T-helper 2 cell treated with Interferon-gamma antibody and Interleukin-4, amounts not matched to agents 5 μg/mL and 100 μg/mL, for 36 hours (primary cell): ENCODE measurements at places on chromosomes 11 and 22.

GRCh38 chr22:23047265-23047664, 23.1 kb upstream of the GNAZ start:
- DNase-seq: no peak

- no peak for DNase-seq
Measured at GRCh38 chr11:73465023-73465675, 89.0 kb downstream of the RELT start.

- no peak for DNase-seq
Measured at GRCh38 chr11:113752932-113753331, 20.6 kb downstream of the ZW10 start.

DNA sequence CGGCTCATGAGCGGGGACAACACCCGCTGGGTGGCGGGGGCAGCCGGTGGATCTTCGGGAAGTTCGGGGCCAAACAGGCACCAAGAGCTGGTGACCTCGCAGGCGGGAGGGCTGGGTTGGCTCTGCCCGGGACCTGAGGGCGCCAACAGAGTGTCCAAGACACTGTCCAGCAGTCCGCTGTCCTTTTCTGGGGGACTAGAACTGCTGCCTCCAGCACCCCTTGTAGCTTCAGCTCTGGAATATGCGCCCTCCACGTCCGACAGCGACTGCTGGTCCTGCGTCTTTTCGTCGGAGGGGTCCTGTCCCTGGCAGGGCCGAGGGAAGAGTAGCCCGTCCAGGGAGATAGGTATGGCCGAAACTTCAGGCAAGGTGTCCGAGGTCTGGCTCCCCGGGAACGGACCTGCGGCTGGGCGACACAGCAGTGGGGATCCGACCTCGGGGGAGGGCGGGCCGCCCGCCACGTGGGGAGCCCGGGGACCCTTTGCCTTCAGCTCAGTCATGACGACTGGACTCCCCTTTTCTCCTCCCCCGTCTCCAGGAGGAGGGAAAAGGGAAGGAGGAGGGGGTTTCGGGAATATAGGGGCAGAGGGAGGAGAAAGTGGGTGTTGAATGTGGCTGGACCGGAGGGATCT, 926 bp downstream of the PGR start:
- DNase-seq: no peak

- DNase-seq: no peak
Measured at GRCh38 chr11:23769214-23769613, 727.6 kb upstream of the LUZP2 start.

DNA sequence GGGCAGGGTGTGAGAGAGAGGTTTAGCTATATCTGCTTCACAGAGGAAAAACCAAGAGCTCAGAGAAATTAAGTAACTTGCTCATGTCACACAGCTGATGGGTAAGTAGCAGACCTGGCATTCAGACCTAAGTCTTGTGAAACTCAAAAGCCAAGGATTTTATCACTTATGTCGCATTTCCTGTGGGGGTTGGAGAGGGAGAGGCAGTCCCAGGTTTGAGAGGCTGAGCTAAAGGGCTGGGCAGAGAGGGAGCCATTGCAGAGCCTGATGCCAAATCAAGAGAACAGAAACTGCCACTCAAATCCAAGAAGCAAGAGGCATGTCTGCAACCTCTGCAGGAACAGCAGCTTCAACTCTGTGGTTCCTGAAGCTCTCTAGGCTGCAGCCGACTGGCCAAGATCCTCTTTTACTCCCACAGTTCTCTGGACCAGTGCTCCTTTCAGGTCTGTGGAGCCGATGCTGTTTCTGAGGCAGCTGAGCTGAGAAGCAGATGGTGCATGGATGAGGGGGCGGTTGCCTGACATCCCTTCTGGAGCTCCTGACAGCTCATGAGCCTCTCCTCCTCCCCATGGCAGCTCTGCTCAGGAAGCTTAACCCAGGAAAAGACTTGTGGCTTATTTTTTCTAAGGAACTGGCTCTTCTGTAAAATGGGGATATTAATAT, 47.6 kb upstream of the NAV2 start:
- no peak for DNase-seq

DNA sequence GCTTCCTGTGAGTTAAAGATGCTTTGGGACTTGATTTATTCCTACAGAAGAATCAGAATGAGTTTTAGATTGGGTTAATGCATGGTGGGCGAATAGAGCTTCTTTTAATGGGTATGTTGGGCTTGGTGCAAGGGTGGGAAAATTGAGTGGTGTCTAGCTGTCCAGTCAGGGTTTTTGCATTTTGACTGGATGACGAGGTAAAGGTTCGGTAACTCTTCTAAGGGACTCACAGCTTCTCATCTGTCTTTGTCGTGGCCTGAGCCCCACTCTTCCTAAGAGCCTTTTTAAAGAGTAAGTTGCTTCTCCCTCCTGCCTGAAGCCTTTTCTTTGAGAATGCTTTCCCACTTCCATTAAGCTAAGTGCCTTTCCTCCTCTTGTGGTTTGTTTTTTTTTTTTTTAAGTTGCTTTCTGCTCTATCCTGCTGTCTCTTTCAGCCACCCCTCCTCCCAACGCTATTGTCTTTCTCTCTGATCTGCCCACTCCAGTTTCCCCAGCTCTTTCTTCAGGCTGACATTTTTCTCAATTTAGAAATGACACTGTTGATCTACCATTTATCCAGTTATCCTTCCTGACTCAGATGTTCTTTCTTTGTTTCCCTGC, 1.1 kb downstream of the DPF2 start:
- DNase-seq: no peak

DNA sequence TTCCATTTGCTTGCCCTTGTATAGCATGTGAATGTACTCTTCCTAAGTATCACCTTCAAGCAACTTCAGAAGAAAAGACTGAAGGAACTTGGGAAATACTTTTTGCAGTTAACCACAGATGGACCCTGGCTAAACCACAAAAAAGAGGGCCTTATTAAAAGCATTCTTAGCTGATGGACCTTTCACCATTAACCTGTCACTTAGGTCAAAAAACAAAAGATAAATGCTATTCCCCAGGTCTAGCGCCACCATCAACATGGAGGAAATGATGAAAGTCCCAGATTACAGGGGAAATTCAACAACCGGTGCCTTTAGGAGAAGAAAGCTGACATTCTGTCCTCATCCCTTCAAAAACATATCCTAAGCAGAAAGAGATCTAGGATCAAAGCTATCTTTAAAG, 29.5 kb downstream of the STK33 start:
- no peak for DNase-seq

DNA sequence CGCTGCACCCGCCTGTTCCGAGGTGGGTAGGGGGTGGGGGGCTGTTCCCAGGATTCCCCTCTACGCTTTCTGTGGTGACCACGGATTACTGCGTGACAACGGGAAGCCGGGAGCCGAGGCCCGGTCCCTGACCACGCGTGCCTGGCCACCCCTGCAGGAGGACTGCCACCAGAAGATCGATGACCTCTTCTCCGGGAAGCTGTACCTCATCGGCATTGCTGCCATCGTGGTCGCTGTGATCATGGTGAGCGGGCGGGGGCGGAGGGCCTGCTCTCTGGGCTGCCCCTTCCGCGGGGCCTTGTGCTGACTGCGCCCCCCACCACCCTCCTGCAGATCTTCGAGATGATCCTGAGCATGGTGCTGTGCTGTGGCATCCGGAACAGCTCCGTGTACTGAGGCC, 4.1 kb upstream of the TSSC4 start:
- DNase-seq: no peak

- no peak for DNase-seq
Measured at GRCh38 chr22:36811094-36811800, 5.6 kb downstream of the PVALB start.

DNA sequence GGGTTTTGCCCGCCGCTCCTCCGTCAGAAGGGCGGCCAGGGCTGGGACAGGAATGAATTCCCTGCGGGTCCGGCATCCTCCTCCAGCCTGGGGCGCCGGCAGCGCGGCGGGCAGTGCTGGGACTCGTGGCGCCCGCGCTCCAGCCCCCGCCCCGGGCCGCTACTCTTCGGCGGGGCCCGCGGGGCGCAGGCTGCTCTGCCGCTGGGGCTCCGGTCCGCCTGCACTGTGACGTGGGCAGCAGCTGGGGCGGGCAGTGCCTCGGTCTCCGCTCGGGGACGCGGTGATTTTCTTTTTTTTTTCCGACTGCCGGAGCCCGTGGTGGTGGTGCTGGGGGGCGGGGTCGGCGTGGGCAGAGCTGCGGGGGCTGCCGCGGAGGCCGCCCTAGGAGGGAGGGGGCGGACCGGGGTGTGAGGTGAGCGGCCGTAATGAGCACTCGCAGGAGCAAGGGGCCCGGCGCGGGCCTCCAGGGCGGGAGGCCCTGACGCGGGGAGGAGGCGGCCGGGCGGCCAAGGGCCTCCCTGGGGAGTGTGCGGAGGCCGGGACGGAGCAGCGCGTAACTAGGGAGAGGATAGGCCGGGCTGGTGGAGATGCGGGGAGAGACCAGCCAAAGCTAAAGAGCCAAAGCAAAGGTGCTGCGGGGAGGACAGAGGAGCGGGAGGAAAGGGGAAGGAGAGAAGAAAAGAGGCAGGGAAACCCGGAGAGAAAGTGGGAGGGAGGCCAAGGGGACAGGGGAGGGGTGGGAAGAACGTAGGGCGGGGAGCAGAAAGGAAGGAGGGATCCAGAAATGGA, 73.3 kb upstream of the ZBED5 start:
- peak; percentile 48 for DNase-seq

DNA sequence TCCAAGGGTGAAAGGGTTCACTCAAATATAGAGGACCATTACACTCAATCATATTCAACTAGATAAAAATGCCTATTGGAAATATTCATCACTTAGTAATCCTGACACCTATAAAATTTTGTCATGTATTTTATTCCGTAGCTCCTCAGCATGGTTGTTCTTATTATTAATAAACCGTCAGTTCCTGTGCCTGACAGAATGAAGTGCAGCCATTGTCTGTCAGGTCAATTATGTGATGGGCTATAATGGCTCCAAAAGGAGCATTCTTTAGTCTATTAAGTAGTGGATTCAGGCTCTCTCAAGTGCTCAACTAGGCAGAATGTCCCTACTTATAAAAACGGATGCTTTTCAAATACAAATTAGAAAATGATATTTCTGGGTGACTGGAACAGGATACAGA, 916.1 kb upstream of the ANO3 start:
- no peak for DNase-seq

DNA sequence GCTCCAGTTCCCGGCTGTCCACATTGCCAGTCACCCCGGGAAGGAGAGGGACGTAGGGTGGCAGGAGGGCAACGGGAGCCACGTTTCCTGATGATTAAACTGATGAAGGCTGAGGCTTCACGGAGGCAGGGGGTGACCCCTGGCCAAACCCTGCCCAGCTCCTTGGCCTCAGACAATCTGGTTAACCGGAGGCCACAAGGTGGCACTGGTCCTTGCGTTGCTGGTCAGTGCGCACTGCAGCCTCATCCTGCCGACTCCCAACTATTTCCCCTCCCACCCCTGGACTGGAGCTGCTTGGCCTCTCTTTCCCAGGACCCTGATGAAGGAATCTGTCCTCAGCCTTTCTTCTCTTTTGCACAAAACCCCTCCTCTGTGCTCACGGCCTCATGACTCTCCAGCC, 75.3 kb downstream of the PDE2A start:
- no peak for DNase-seq

DNA sequence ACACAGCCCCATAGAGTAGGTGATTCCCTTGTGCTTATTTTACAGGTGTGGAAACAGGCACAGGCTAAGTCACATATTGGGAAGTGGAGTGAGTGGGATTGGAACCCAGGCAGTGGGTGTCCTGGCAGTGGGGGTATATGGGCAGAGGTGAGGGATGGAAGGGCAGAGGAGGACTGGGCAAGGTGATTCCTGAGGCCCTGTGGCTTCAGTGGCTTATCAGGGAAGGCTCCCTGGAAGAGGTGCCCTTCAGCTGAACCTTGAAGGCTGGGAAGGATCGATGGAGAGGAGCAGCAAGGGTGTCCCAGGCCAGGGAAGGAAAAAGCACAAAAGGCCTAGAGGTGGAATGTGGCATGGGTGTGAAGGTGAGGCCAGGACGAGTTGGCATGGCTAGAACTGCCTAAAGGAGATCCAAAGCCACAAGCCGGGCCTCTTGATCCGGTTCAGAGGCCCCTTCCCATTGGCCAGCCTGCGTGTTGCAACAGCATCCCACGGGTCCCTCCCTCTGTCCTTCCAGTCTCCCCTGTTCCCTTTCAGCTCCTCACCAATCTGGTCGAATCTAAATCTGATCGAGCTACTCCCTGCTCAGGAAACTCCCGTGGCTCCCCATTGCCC, 41.7 kb downstream of the MCM5 start:
- no peak for DNase-seq

GRCh38 chr11:48074425-48075181, 94.2 kb downstream of the PTPRJ start:
- no peak for DNase-seq

GRCh38 chr22:44042249-44043218, 18.4 kb downstream of the PARVB start:
- no peak for DNase-seq

GRCh38 chr11:130124096-130124495, 35.5 kb upstream of the ST14 start:
- no peak for DNase-seq

DNA sequence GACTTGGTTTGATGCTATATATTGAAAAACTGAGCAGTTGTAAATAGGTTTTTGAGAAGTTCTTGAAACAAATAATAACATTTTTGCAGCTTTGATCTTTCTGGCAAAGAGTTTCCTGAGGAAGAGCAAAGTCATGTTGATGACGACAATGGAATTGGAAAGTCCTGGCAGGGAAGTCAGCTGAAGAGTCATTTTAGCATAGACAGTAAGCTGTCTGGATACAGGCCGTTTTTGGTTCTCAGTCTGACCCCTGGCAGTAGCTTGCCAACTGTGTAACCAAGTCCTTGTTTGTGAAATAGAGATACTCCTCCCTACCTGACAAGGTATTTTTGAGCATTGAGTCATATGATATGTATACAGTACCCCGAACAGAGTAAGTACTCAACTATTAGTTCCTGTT, 193.3 kb downstream of the C11orf91 start:
- no peak for DNase-seq

DNA sequence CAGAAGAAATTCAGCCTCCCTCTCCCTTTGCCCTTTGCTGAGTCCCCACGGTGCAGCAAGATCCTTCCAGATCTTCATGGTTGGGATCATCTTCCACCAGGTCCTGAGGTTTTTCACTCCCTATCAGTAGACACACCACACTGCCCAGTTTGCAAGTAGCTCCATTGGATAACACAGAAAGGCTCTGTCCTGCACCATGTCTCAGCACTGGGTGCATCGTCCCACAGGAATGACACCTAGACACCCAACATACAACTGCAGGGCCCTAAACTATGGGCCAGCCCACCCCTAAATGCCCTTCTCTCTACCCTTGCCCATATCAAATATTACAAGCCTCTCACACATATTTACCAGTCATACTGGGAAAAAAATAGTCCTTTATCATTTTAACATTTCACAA, 9.4 kb downstream of the KLHL22 start:
- no peak for DNase-seq

DNA sequence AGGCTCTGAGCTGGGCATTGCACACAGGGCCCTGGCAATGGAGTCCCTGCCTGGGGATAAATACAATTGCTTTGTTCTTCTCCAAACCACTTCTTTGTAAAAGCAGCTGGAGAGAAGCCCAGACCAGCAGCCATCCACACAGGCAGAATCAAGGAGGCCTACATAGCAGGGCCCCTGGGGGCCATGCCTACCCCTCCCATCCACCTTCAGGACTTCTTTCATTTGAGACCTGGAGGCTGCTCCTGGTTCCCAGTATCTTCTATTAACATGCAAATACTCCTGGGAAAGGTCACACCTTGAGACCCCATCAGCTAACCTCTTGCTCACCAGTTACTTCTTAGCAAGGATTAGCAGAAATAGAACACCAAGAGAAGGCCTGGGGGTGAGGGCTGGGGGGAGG, 511.1 kb downstream of the SOX6 start:
- no peak for DNase-seq

GRCh38 chr22:27715106-27715505, 86.5 kb downstream of the MN1 start:
- no peak for DNase-seq
